ENCODE measurements at places on chromosomes 5 and 9.

- no peak for DNase-seq
- no peaks in the 10 kb centered on the region for H3K4me1 ChIP-seq
- peak overlapping the region; percentile 57 for H3K27ac ChIP-seq
- no peak overlapping the region for H3K4me3 ChIP-seq
- no peaks in the 10 kb centered on the region for H3K27me3 ChIP-seq
Observed at GRCh38 chr5:68026092-68026885, 189.3 kb upstream of the PIK3R1 start.

GRCh38 chr9:107982745-107983144, 493.2 kb upstream of the KLF4 start:
- H3K36me3 ChIP-seq, result no peaks in the 10 kb centered on the region
- DNase-seq, result no peak
- H3K27me3 ChIP-seq, result no peaks in the 10 kb centered on the region
- no peak overlapping the region for H3K27ac ChIP-seq
- H3K4me3 ChIP-seq, result no peak overlapping the region

DNA sequence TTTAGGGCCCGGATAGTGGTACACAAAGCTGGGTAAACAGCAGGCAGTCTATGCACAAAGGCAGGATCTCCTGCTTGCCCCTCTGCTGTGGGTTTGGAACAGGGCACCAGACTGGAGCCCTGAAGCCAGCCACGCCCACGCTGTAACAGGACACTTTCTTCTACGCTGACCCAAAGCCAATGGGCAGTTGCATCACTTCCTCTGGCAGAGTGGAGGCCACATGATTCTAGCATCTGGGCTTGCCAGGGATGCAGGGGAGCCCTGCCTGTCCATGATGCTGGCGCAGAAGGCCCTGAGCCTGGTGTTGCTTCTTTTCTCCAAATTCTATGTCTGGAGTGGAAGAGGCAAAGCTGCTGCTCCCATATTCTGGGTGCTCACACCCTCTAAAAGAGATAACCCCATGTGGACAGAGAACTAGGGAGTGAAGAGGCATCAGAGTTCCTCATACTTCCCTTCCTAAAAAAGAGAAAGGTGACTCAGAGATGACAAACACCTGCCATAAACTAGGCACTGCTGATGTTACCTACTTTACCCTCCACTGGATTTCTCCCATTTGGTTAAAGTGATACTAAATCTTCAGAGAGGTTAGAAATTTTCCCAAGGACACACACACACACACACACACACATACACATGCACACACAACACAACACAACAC, 260.3 kb upstream of the KLF4 start:
- peaks cover 22% of the 10 kb centered on the region for H3K4me1 ChIP-seq
- DNase-seq, result peak; percentile 96
- H3K27me3 ChIP-seq, result no peaks in the 10 kb centered on the region
- H3K4me3 ChIP-seq, result no peak overlapping the region

DNA sequence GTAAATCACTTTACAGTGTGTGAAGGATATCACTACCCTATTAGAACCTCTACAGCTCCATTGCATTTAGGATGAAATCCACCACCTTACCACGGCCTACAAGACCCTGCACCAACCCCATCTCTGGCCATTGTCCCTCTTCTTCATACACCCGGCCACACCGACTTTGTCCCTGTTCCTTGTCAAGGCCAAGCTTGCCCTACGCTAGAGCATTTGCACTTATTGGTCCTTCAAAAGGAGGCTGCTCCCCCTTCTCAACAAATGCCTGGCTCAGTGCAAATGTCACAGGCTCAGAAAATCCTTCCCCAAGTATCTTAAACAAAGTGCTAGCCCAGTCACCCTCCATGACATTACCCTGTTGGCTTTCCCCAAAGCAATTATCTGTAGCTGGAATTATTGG, 4.1 kb upstream of the HRH2 start:
- H3K27ac ChIP-seq, result peak overlapping the region; percentile 45
- no peaks in the 10 kb centered on the region for H3K4me1 ChIP-seq
- no peak for DNase-seq

DNA sequence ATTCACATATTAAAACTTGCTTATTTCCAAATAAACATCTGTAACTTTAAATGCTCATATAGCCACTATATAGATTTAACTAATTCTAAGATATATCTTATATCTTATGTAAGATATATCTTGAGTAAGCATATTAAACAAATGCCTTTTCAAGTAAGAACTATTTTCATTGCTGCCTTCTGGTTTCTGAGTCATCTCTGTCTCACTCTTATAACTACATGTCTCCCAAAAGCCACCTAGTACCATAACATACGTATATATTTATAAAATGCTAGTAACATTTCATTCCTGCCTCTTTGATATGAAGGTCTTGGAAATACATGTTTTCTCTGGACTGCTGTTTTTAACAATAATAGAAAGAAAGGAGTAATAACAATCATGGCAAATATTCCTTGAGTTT, 429.5 kb downstream of the DTWD2 start:
- H3K36me3 ChIP-seq, result no peaks in the 10 kb centered on the region
- DNase-seq, result no peak
- no peaks in the 10 kb centered on the region for H3K27me3 ChIP-seq

DNA sequence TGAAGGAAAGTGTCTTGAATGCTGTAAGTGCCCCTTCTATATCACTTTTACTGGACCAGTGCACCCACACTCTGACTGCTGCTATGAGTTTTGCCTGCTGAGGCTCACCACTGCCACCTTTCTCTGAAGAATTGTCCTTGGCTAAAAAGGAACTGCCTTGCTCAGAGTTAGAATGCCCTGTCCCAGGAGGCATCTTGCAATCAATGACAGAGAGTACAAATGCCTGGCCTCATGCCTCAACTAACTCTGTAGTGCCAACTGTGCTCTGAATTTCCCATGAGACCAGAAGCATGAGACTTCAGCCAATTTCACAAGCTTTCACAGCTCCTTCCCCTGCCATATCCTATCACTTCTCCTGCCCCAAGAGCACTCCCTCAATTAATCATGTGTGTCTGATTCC, 569.7 kb downstream of the ZNF608 start:
- H3K36me3 ChIP-seq, result no peaks in the 10 kb centered on the region
- no peak overlapping the region for H3K27ac ChIP-seq
- peaks cover 5% of the 10 kb centered on the region for H3K4me1 ChIP-seq
- peak; percentile 66 for DNase-seq

- H3K27me3 ChIP-seq, result no peaks in the 10 kb centered on the region
- no peak overlapping the region for H3K4me3 ChIP-seq
- H3K27ac ChIP-seq, result no peak overlapping the region
- DNase-seq, result no peak
- H3K4me1 ChIP-seq, result no peaks in the 10 kb centered on the region
Observed at GRCh38 chr9:89477811-89478630, 19.9 kb downstream of the SEMA4D start.

DNA sequence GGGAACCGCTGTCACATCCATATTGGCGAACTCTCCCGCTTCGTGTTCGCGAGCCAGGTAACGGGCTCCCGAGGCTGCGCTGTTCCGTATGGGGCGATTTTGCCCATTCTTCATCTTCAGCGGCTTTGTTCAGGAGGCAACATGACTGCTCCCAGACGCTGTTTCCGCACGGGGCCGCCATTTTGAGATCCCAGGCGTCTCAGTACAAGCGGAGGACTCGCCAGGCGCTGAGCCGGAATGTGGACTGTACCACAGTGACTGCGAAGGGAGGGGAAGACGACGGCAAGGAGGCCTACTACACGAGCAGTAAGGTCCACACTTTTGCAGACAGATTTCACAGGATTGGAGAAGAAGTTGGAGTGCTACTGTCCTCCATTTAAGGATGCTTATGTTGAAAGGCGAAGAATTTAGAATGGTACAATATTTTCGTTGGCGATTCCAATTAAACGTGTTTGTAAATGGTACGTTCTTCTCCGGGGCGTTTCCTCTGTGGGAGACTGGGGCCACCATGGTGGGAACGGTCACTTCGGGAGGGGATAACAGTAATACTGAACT, 41.6 kb upstream of the ZNF300 start:
- H3K36me3 ChIP-seq, result peaks cover 13% of the 10 kb centered on the region
- H3K27ac ChIP-seq, result peak overlapping the region; percentile 86
- no peaks in the 10 kb centered on the region for H3K27me3 ChIP-seq

DNA sequence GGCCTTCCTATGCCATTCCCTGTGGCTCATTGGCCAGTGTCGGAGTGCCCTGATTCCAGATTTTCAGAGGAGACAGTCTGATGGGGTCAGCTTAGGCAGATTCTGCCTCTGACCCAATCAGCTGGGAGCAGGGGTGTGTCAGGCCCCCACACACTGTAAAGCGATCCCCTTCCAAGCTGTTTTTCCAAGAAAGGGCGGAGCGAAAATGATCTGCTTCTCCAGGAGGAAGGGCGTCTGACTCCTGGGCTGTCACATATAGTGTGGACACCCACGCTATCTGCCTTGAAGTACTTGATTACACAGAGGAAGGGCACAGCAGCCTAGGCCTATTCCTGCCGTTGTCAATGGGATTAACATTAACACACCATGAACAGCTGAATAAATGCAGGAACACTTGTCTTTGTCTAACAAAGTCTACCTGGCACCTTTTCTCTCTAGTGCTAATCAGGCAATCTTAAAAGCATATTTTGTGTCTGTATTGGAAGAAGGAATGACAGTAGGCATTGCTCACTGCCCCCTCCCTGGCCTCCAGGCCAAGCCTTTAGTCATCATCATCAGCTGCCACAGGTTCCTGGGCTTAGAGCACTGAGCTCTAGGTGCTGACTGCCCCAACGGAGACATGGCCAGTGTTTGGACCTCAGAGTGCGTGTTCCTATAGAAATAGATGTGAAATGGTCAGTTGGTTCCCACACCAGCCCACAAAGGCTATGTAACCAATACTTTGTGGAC, 218.7 kb downstream of the MELK start:
- no peak overlapping the region for H3K4me3 ChIP-seq
- no peaks in the 10 kb centered on the region for H3K36me3 ChIP-seq
- H3K27me3 ChIP-seq, result no peaks in the 10 kb centered on the region
- H3K4me1 ChIP-seq, result no peaks in the 10 kb centered on the region
- DNase-seq, result no peak

- H3K36me3 ChIP-seq, result no peaks in the 10 kb centered on the region
- H3K4me3 ChIP-seq, result peak overlapping the region; percentile 69
- no peak for DNase-seq
- peaks cover 9% of the 10 kb centered on the region for H3K4me1 ChIP-seq
- peak overlapping the region; percentile 94 for H3K27ac ChIP-seq
Observed at GRCh38 chr5:139438707-139439012, 665 bp downstream of the DNAJC18 start.

GRCh38 chr5:20615888-20616563, 628.0 kb upstream of the CDH18 start:
- no peak overlapping the region for H3K27ac ChIP-seq
- DNase-seq, result no peak
- no peaks in the 10 kb centered on the region for H3K36me3 ChIP-seq
- no peak overlapping the region for H3K4me3 ChIP-seq
- H3K4me1 ChIP-seq, result no peaks in the 10 kb centered on the region

DNA sequence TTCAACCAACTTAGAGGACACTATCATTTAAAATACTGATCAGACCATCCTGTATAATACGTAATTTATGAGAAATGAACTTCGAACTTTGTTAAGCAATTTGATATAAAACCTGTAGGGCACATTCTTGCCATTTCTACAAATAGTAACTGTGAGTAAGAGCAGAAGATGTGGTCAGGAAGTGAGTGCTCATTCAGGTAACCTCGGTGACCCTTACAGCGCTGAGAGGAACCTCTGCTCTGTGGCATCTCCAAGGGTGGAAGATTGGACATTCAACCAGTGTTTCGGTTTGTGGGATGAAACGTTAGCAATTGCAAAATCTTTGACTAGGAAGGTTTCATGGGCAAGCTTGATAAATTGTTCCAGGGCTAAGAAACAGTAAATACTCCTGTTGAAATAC, 194.8 kb upstream of the IRX2 start:
- DNase-seq, result no peak
- H3K36me3 ChIP-seq, result no peaks in the 10 kb centered on the region
- H3K27me3 ChIP-seq, result no peaks in the 10 kb centered on the region
- H3K4me3 ChIP-seq, result no peak overlapping the region
- no peak overlapping the region for H3K27ac ChIP-seq

GRCh38 chr5:128002425-128002824, 81.1 kb upstream of the SLC12A2 start:
- no peak overlapping the region for H3K27ac ChIP-seq
- H3K27me3 ChIP-seq, result no peaks in the 10 kb centered on the region
- no peaks in the 10 kb centered on the region for H3K4me1 ChIP-seq
- no peak for DNase-seq

GRCh38 chr5:141934099-141934844, 10.6 kb downstream of the DELE1 start:
- peaks cover 23% of the 10 kb centered on the region for H3K4me1 ChIP-seq
- peak overlapping the region; percentile 80 for H3K27ac ChIP-seq
- peak; percentile 87 for DNase-seq
- H3K27me3 ChIP-seq, result no peaks in the 10 kb centered on the region
- H3K4me3 ChIP-seq, result no peak overlapping the region

DNA sequence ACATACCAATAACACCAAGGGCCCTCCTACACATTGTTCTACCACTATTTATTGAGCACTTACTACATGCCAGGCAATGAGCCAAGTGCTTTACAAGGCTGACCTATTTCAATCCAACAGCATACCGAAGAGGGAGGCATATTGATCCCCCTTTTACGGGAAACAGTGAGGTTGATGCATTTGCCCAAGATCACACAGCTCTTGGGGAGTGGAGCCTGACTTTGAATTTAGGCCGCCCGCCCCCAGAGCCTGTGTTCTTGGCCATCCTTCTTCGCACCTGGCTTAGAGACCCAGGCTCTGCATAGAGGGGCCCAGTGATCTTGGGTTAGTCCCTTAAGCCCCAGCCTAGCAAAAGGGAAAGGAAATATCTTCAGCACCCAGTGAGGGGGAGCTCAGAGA, 158.1 kb upstream of the IER5L start:
- peak overlapping the region; percentile 84 for H3K27ac ChIP-seq
- H3K27me3 ChIP-seq, result no peaks in the 10 kb centered on the region
- H3K4me1 ChIP-seq, result peaks cover 55% of the 10 kb centered on the region
- DNase-seq, result no peak
- peak overlapping the region; percentile 63 for H3K4me3 ChIP-seq

DNA sequence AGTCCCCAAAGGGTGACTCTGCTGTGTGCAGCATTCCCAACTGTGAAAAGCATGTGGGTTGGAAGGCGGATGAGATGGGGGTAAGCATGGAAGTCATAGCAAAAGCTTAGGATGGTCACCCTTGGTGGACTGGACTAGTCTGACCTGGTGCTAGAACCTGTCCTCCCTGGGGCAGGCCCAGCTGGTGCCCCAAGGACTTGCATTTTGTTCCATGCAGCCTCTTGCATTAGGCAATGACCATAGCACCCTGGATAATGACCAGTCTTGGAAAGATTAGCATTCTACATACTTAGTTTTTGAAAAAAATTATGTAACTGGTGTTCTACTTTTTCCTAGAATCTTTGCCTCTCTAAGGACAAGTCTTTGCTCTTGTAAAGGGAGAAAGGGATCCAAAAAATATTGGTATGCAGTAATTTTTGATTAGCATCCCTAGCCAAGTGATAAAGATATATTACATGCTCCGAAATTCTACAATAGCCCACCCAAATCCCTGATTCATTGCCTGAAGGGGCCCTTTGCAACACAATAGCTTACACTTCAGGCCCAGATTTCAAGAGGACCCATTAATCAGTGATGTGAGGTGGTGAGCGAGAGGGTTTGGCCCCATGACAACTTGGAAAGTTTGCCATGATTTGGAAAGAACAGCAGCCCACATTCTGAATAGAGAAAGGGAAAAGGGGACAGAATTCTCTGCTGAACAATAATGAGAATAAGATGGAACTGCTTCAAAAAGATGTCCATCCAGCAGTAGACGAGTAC, 93.3 kb upstream of the CD180 start:
- H3K4me1 ChIP-seq, result no peaks in the 10 kb centered on the region
- peak overlapping the region; percentile 27 for H3K27ac ChIP-seq
- H3K27me3 ChIP-seq, result no peaks in the 10 kb centered on the region
- no peak for DNase-seq
- H3K4me3 ChIP-seq, result no peak overlapping the region

- H3K27ac ChIP-seq, result no peak overlapping the region
- H3K36me3 ChIP-seq, result peaks cover 9% of the 10 kb centered on the region
- H3K4me3 ChIP-seq, result no peak overlapping the region
- H3K4me1 ChIP-seq, result peaks cover 4% of the 10 kb centered on the region
Observed at GRCh38 chr9:14652729-14653377, 40.4 kb downstream of the ZDHHC21 start.
